Right lobe of liver (tissue), 6 donors: ENCODE measurements at places on chromosomes 2 and 18. TPM values are rescaled to one million over a fixed set of nuclear protein-coding genes. Genes with fewer than 3 reads are reported as not detected.

DNA sequence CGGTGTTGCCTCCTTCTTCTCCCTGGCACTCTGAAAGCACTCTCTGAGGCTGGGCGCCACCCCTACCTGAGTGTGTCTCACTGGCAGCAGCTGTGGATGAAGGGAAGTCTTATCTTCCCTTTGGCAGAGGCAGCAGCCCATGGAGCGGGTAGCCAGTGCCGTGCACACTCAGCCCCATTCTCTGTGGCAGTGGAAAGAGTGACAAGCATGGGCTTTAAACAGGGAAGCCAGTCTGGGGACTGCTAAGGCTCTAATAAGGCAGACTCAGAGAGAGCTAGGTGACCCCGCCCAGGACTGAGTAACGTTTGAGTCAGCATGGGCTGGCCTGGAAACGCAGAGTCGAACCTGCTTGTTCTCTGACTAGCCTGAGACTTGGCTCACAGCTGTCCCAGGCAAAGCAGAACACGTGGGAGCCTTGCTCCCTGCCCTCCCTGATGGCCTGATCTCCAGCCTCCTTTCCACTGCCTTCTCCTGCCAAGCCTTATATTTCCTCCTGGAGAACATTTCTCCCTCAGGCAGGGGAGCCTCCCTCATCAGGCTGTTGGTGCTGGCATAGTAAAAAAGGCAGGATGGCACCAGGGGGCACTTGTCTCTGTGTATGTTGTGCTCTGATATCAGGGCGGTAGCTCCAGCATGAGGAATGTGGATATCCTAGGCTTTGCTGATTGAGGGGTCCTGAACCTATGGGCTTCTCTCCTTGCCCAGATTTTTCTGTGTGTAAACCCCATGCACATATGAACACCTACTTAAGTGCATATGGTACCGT lies 93.9 kb upstream of the LGALSL start:
- H3K36me3 ChIP-seq = no peaks in the 10 kb centered on the region
- no peaks in the 10 kb centered on the region for H3K27me3 ChIP-seq
- no peak overlapping the region for H3K4me3 ChIP-seq
- peaks cover 8% of the 10 kb centered on the region for H3K4me1 ChIP-seq

DNA sequence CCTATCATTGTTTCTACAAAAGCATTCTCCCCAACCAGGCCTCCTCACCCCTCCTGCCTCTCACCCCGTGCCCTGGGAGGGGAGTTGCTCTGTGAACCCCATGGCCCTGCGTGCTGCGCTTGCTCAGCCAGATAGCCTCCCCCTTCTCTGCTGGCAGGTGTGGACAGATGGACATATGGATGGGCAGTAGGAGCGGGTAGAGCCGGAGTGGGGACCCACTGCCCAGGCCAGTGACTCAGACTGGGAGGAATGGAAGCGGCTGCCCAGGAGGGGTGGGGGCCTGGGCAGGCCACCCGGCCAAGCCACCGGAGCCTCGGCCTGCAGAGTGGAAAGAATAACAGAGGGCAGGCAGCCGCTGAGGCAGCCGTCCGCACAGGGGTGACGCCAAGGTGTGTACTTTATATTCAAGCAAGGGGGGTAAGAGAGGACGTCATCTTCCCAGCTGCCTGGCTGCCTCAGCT lies 8.7 kb downstream of the CYP26B1 start:
- peaks cover 6% of the 10 kb centered on the region for H3K27me3 ChIP-seq
- H3K4me3 ChIP-seq = no peak overlapping the region
- peak; percentile 19 for DNase-seq
- peaks cover 8% of the 10 kb centered on the region for H3K4me1 ChIP-seq
- H3K36me3 ChIP-seq = no peaks in the 10 kb centered on the region

DNA sequence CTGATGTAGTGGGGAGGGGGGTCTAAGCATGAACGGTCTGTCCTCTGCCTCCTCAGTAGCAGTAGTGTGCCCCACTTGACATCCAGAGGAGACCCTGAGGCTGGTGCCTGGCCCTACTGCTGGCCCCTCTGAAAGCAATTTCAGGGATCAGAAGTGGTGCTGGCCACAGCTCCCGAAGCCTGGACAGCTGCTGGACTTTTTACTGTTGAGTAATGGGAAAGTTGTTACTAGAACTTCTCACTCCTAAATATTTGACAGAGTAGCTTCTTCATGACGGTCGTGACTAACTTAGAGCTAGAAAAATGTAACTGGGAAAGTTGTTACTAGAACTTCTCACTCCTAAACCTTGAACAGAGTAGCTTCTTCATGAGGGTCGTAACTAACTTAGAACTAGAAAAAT lies 23.3 kb downstream of the CTDP1 start:
- no peak overlapping the region for H3K27ac ChIP-seq
- H3K4me1 ChIP-seq = no peaks in the 10 kb centered on the region
- no peak for DNase-seq
- H3K27me3 ChIP-seq = no peaks in the 10 kb centered on the region
- H3K36me3 ChIP-seq = peaks cover 7% of the 10 kb centered on the region

DNA sequence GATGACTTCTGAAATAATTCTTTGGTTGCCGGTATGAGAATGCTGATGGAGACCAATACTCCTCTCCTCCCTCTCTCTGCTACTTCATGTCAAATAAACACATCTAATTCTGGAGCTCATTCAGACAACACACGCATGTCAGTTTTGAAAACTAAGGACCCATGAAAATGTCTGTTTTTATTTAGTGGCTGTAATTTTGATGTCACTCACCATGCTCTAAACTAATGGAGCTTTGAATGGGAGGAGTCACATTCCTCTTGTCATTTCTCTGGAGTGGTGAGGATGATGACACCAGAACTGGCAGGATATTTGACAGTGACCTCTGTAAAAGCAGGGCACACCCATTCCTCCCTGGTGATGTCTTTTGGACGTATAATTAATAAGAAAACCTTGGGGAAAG lies 163.0 kb downstream of the PHLPP1 start:
- no peak overlapping the region for H3K4me3 ChIP-seq
- no peaks in the 10 kb centered on the region for H3K36me3 ChIP-seq
- no peak for DNase-seq
- no peaks in the 10 kb centered on the region for H3K27me3 ChIP-seq

- DNase-seq = no peak
- no peak overlapping the region for H3K27ac ChIP-seq
- H3K4me3 ChIP-seq = no peak overlapping the region
- H3K4me1 ChIP-seq = no peaks in the 10 kb centered on the region
- no peaks in the 10 kb centered on the region for H3K27me3 ChIP-seq
Observed at GRCh38 chr2:98901291-98901690, 34.7 kb downstream of the CRACDL start.

DNA sequence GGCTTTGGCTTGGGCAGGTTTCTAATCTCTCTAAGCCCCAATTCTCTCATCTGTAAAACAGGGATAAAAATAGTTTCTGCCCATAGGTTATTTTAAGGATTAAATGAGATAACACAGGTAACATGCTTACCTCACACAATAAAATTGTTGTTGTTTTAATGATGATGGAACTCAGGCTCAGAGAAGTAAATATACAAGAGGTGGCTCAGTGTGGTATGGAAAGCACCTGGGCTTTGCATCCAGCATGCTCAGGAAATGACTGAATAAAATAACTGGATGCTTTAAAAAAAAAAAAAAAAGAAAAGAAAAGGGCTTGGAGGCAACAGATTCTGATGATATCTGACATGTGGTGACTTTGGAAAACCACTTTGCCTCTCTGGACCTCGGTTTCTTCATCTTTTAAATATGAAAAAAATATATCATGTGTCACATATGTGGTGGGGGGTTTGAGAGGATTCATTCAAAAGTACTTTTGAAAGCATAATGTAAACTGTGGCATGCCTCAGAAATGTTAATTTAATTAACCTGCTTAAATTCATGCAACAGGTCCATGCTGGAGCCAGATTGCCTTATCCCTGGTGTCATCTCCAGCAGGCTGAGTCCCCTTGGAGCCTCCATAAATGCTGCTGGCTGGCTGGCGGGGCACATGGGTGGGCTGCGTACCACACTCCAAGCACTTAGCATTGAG lies 112.8 kb upstream of the CDC42EP3 start:
- H3K36me3 ChIP-seq = no peaks in the 10 kb centered on the region
- DNase-seq = no peak
- no peak overlapping the region for H3K27ac ChIP-seq
- H3K27me3 ChIP-seq = no peaks in the 10 kb centered on the region
- H3K4me1 ChIP-seq = no peaks in the 10 kb centered on the region
- no peak overlapping the region for H3K4me3 ChIP-seq

- H3K4me3 ChIP-seq = peak overlapping the region; percentile 68
- no peaks in the 10 kb centered on the region for H3K27me3 ChIP-seq
- no peaks in the 10 kb centered on the region for H3K36me3 ChIP-seq
- DNase-seq = no peak
- H3K27ac ChIP-seq = peak overlapping the region; percentile 80
Observed at GRCh38 chr2:98445177-98445682, 572 bp downstream of the INPP4A start.

GRCh38 chr2:170213651-170214050 lies 35.7 kb downstream of the MYO3B start:
- no peaks in the 10 kb centered on the region for H3K27me3 ChIP-seq
- no peaks in the 10 kb centered on the region for H3K36me3 ChIP-seq
- no peak overlapping the region for H3K4me3 ChIP-seq
- DNase-seq = no peak
- no peaks in the 10 kb centered on the region for H3K4me1 ChIP-seq

The FOXI3 gene
- total RNA-seq = not detected

The CHST9 gene
- total RNA-seq = 11.2 TPM

The CAVIN2 gene
- 8.2 TPM for total RNA-seq

The RNF144A gene
- total RNA-seq = 1.2 TPM
